SW 1271 (cell line): ENCODE measurements at places on chromosomes 7 and 10.
A peak's percentile ranks its signal among the peaks of the same experiment; 100 is the strongest.

DNA sequence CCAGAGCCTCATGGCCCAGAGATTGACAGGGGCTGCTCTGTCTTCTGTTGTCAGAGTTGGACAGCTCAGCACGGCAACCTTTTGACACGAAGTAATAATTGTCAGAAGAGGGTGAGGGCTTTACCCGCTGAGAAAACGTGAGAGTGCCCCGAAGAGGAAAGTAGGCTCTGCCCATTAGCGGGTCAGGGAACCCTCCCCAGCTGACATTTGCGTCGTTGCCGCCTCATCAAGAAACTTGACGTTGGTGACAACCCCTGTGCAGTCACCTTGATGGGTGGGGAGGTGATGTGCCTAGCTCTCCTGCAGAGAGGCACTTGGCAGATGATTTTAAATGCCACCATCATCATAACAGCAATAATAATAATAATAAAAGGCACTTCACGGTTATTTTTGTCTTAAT, 202.1 kb downstream of the USP6NL start:
- DNase-seq, result no peak

- no peak for DNase-seq
Observed at GRCh38 chr10:71708301-71708703, 11.3 kb downstream of the C10orf105 start.

DNA sequence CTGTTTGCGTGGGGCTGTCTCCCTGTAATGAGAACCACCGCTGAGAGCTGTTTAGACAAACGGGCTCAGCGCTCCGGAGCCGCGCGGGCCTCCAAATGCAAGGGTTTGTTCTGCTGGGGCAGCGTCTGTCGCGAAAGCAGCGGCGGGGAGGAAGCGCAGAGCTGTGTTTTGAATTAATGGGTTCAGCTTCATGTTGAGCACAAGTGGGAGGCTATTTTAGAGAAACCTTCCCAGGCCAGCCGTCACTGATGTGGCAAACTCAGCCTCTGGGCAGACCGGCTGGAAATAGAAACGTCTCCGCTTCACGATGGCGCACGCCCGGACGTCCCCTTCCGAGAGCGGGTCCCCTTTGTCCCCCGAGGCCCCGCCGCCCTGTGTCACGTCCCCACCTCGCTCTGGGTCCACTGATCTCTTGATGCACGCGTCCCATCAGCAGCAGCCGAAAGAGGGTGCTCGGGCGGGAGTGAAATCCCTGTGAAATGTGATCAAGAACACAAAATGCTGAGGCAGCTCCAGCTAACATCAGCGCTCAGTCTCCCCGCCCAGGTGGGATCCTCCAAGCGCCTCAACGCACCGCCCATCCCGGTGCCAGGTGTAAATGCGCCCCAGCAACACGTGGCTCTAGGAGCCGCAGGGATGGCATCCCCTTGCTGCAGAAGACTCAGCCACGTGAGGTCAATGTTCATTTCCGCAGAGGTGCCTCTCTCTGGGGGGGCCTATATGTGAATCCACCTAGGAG, 44.9 kb downstream of the BAMBI start:
- no peak for DNase-seq

GRCh38 chr7:39428221-39428620, 138.0 kb upstream of the YAE1 start:
- peak; percentile 2 for DNase-seq

DNA sequence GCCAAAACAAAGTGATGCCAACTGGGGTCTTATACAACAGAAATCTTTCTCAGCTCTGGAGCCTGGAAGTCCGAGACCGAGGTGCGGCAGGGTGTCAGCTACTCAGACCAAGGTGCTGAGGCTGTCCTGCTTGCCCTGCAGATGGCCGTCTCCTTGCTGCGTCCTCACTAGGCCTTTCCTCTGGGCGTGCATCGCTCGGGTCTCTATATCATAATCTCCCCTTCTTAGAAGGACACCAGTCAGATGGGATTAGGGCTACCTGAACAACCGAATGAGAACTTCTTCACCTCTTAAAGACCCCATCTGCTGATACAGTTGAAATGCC, 244.7 kb downstream of the EBF3 start:
- no peak for DNase-seq

- DNase-seq, result no peak
Observed at GRCh38 chr7:98826387-98826786, 43.4 kb downstream of the TMEM130 start.

DNA sequence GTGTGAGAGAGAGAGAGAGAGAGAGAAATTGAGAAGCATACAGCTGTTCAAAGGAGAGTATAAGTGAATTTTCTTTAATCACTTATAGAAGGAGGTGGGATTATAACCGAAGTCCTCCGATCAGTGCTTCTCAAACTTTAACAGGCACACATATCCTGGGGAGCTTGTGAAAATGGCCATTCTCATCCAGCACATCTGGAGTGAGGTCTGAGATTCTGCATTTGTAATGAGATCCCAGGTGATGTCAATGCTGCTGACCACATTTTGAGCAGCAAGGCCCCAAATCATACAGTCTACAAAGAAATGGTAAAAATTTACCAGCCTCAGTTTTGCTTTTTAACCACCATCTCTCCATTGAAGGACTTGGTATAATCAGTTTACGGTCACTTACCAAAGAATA, 219.0 kb downstream of the PTEN start:
- DNase-seq, result no peak

- no peak for DNase-seq
Observed at GRCh38 chr10:92901819-92902251, 53.5 kb downstream of the EXOC6 start.

- DNase-seq, result no peak
Observed at GRCh38 chr10:83539528-83540308, 599.6 kb upstream of the GHITM start.

- no peak for DNase-seq
Observed at GRCh38 chr7:20010877-20011276, 206.3 kb downstream of the MACC1 start.

DNA sequence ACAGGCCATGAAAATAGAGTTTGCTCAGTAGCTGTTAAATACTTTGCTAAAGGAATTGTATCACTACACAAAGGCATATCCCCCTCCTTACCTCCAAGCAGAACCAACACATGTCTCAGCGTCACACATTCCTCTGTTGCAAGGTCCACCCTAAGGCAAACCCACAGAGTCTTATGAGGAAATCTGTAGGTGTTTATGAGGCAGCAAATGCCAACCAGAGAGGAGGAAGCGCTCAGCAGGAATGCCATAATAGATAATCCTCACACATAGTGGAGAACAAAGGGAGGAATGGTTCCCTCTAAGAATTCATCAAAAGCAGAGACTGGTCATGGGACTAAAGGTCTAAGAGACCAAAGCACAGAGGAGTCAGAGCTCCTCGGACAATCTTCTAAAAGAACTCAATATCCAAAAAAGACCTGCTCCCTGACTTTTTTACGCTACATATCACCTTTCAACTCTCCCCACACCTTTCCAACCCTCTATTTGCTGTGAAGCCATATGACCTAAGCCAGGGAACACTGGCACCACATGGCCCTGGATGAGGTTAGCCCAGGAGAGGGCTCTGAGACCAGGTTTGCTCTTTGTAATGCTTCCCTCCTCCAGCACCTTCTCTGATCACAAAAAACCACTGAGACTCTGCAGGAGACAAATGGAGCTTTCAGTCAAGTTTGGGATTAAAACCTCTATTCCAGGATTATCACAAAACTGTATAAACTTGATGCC, 7.3 kb downstream of the SLC25A13 start:
- no peak for DNase-seq

- no peak for DNase-seq
Observed at GRCh38 chr10:93408783-93409182, 73.4 kb downstream of the MYOF start.

DNA sequence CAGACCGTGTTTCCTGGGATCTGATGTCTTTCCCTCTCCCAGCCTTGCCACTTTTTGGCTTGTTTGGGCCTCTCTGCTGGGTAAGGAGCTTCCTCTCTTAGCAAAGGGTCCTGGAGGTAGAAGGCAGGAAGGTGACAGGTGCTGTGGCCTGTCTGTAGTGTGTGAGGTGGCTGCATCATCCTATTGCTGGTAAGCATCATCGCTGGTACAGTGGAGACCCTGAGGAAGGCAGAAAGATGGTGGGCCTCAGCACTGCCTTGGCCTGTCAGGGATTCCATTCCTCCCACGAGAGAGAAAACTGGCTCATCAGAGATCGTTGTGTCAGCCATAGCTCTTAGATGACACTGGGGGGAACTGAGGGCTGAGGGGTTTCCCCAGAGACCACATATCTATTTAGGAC, 46.5 kb downstream of the ZMIZ1 start:
- DNase-seq, result no peak

DNA sequence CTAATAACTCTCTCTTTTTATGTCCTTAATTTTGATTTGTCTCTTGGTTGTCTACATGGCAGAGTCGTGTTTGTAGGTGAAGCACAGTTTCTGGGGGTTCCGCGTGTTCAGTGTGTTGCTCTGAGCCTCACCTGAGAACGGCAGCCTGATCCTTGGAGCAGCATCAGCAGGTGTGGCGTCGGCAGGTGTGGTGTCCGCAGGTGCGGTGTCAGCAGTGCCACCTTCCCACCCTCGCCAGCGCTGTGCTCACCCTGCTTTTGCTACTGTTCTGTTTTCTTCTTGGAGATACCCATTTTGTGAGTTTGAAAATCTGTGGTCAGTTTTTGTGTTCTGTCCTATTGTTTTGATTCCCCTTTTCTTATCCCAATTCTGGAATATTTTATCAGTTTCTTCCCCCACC, 406.6 kb downstream of the GLRX3 start:
- DNase-seq, result no peak

GRCh38 chr7:103988468-103989199, 824 bp downstream of the RELN start:
- no peak for DNase-seq

DNA sequence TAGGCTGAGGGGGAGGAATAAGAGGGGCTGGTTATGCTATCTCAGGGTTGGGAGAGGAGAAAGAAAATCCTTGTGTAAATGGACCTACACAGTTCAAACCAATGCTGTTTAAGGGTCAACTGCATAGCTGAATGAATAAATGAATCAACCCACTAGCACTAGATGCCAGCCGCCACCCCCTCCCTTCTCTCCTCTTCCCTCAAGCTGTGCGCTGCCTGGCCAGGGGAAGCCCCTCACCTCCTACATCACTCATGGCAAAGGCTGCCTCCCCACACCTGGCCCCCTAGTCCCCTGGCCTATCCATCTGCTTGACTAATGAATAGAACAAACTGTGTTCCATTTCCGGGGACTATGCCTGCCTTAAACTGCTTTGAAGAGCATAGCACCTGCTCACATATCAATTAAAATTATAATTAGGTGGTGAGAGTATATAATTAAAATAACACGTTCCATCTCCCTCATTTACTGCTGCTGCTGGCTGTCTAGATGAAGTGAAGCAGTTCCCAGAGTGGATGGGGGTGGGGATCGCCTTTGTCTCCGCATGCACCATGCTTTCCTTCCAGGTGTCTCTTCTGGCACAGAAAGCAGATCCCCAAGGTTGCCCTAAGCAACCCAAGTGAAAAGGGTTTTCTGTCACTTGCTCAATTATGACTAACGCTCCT, 32.6 kb downstream of the GRID1 start:
- no peak for DNase-seq

GRCh38 chr10:103839519-103839871, 15.9 kb downstream of the SH3PXD2A start:
- DNase-seq, result no peak
